ENCODE measurements at places on chromosomes 7 and 10. TPM values are rescaled to one million over a fixed set of nuclear protein-coding genes. Genes with fewer than 3 reads are reported as not detected.

The CCDC201 gene
- not detected for total RNA-seq

The C10orf67 gene
- not detected for total RNA-seq

The TBL2 gene
- 25.3 TPM for total RNA-seq

The ADGRA1 gene
- total RNA-seq = not detected

- no peak overlapping the region for H3K4me3 ChIP-seq
- H3K36me3 ChIP-seq = no peaks in the 10 kb centered on the region
- no peaks in the 10 kb centered on the region for H3K4me1 ChIP-seq
- DNase-seq = no peak
- H3K27ac ChIP-seq = no peak overlapping the region
These were observed 70.1 kb downstream of the GLRX3 start for GRCh38 chr10:130206216-130206737.

DNA sequence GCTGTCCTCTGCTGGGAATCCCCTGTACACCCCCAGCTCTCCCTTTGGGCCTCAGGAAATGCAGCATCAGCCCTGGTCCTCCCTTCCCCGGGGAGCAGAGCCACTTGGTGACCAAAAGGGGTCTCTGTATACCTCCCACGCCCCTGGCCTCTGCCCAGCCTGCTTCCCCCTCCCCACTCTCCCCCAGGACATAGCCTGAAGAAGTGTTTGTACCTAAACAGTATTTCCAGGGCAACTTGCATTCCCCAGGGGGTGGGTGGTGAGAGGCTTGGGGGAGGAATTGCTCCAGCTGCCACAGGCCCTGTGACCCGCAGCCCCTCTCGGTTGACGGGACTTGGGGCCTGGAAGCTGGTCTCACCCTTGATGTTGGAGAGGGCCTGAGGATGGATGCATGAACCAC is 39.3 kb downstream of the TMEM270 start:
- H3K4me1 ChIP-seq = no peaks in the 10 kb centered on the region
- H3K36me3 ChIP-seq = no peaks in the 10 kb centered on the region
- H3K4me3 ChIP-seq = no peak overlapping the region
- H3K27me3 ChIP-seq = peaks cover 2% of the 10 kb centered on the region
- no peak overlapping the region for H3K27ac ChIP-seq

GRCh38 chr10:101485681-101486554 is 102.1 kb downstream of the POLL start:
- H3K36me3 ChIP-seq = no peaks in the 10 kb centered on the region
- peaks cover 6% of the 10 kb centered on the region for H3K4me1 ChIP-seq
- no peaks in the 10 kb centered on the region for H3K27me3 ChIP-seq
- H3K27ac ChIP-seq = no peak overlapping the region
- DNase-seq = no peak

DNA sequence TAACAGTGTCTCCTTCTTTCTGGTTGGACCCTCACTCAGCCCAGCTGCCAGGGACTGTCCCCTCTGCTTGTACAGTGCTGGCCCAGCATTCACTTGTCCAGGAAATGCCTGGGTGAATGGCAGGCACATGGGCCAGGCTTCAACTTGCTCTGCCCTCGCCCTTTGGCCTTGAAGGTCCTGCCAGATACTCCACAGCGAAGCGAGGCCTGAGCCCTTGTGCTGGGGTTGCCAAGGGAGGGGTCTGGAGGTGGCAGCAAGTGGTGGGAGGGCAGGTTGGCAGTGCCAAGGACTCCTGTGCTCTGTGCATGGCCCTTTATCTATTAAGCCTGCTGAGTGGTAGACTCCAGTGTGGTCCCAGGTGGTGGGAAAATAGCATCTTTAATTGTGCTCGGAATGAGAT is 75.7 kb downstream of the CDH23 start:
- H3K4me3 ChIP-seq = no peak overlapping the region
- H3K4me1 ChIP-seq = peaks cover 8% of the 10 kb centered on the region
- DNase-seq = no peak
- H3K36me3 ChIP-seq = no peaks in the 10 kb centered on the region
- peaks cover 1% of the 10 kb centered on the region for H3K27me3 ChIP-seq
- H3K27ac ChIP-seq = no peak overlapping the region

DNA sequence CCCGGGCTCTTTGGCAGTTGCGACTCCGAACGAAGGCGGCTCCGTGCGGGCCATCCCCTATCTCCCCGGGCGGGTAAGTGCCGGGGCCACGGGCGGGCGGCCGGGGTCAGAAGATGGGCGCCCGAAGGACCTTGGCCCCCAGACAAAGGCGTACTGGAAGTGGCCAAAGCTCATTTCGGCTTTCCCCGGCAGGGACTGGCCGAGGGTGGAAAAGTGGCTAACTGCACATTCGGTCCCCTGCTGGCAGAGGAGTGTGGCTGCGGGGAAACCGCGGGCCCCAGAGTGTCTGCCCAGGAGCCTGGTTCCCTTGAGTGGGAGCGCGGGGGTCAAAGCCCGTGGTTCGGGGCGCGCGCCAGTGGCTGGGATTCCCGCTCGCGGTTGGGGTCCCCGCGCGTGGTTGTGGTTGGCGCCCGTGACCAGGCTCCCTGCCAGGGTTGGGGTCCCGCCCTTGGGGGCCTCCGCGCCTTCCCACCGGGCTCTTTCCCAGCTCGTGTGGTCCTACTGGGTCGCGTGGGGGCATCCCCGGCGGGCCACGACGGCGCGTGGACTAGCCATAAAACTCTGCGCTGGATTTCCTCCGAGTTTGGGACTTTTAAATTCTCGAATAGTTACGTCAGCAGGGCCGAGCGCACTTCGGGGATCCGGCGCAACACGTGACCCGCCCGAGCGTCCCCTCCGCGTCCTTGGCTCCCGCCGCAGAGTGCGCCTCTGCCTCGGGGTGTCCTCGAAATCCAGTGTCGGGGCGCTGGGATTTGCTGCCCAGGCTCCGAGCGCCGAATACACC is 124.4 kb downstream of the TACC2 start:
- no peaks in the 10 kb centered on the region for H3K4me1 ChIP-seq
- H3K4me3 ChIP-seq = no peak overlapping the region
- no peaks in the 10 kb centered on the region for H3K36me3 ChIP-seq
- no peak overlapping the region for H3K27ac ChIP-seq
- H3K27me3 ChIP-seq = peaks cover 53% of the 10 kb centered on the region
- no peak for DNase-seq

- H3K36me3 ChIP-seq = no peaks in the 10 kb centered on the region
- no peaks in the 10 kb centered on the region for H3K27me3 ChIP-seq
- no peak for DNase-seq
- no peak overlapping the region for H3K4me3 ChIP-seq
- H3K4me1 ChIP-seq = no peaks in the 10 kb centered on the region
- H3K27ac ChIP-seq = no peak overlapping the region
These were observed 496.6 kb downstream of the AUTS2 start for GRCh38 chr7:70094831-70095230.

All from activated CD4-positive, alpha-beta T cell treated with anti-CD3 and anti-CD28 coated beads, Interleukin-2, amount 10 ng/mL, durations not matched to agents 7 days and 5 days (primary cell).